Left forelimb (tissue), 1 donor: ENCODE measurements at places on chromosomes 3 and 15.

GRCh38 chr3:20666091-20666490, 480.1 kb upstream of the SGO1 start:
- DNase-seq, result no peak

DNA sequence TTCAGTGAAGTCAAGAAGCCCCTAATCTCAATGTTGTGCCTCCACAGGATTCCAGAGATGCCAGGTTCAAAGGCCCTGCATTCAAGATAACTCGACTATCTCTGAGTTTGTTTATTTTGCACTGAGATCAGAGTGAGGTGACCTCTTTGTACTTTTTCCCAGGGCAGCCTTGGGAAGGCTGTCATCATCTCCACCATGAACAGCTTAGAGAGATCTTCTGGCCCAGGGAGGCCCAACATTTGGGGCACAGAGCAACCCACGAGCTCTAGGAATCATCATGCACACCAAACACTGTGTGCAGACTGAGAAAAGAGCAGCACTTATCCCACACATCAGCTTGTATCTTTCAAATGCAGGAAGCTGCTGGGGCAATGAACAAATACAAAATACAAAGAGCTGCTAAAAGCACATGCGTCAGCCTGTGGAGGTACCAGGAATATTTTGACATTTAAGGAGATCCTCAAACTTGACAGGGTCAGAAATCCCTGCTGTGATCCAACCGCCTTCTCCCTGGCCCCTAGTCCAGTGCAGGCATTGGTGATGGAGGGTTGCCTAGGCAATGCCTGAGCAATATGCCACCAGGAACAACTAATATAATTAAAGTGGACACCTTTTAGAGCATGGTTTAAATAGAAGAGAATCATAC, 33.6 kb downstream of the TRIM42 start:
- DNase-seq, result no peak

GRCh38 chr3:64414043-64414442, 188.8 kb upstream of the PRICKLE2 start:
- DNase-seq, result no peak

DNA sequence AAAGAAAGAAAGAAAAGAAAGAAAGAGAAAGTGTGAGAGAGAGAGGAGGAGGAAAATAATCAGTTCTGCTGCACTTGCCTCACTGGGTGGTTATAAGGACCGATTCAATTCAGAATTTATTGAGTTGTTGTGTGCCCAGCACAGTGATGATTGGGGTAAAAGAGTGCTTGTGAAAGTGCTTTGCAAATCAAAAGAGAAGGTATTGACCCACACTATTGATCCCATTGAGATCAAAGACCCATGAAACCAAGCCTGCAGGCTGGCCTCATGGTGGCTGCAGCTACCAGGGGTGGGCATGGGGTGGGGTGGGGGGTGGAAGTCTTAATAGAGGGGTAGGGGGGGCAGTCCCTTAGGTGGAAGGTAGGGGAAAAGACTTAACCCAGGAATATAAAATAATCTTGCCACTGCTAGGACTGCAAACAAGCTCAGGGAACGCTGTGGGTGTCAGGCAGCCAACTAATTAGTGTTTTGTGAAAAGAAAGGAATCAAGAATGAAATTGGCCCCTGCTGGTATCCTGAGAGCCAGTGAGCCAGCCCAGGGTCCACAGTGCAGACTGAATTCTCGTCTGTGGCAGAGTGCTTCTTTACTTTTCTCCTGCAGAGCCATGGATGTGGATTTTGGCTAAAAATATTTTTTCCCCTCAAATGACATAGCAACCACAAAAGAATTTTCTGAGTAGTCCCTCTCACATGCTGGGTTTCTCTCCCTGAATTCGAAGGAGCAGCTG, 34.2 kb downstream of the CLEC3B start:
- no peak for DNase-seq

DNA sequence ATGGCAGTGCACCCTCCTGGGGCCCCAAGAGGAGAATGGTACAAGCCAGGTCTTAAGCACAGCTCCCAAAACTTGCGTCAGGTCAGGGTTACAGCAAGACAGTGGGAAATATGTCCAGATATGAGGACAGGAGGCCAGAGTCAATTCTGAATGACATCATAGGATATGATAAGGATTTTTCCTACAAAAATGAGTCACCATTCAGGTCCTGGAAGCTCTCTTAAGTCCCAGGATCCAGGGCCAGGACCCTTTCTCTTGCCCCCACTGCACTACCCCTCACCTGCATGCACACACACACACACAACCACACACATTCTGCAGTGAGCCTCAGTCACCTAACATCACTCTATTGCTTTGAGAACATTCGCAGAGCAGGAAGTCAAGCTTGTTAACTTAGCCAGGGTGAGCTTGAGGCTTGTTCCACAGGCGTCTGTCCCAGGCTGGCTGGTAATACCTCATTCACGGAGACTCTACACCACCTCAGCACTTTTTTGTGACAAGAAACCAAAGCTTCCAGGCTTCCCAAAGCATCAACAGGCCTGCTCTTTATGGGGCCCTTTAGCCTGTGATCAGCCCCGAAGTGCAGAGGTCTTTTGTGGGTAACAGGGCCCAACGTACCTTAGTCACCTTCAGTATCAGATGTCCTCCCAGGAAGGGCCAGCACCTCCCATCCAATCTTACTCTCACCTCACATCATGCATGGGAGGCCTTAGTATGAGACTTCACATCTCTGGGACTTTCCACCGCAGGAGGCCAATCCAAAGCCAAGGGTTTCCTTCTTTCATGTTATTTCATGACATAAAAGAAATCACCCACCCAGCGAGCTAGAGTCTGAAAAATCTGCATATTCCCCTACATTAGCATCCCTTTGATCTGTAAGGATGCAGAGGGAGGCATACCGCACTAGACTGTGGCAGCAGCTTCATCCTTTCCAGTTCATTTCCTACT, 74.0 kb upstream of the LIPC start:
- no peak for DNase-seq

DNA sequence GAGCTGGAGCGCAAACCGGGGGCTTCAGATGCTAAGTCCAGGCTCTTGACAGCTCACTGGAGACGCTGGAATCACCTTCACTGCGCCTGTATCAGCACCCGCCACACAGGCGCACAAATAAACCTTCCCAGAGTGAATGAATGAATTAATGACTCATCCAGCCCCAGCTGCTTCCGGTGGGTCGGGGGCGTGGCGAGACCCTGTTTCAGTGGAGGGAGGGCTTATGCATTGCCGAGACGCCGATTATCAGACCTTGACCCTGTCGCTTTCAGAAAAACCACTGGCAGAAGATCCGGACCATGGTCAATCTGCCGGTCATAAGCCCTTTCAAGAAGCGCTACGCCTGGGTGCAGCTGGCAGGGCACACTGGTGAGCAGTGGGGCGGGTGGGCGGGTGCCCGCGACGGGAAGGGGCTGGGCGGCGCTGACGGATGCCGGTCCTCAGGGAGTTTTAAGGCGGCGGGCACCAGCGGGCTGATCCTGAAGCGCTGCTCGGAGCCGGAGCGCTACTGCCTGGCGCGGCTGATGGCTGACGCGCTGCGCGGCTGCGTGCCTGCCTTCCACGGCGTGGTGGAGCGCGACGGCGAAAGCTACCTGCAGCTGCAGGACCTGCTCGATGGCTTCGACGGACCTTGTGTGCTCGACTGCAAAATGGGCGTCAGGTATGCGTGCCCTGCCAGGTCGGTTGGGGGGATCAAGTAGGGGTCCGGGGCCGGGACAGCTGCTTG, 7.7 kb downstream of the ITPKA start:
- DNase-seq, result no peak

GRCh38 chr3:54079730-54080325, 42.5 kb upstream of the CACNA2D3 start:
- no peak for DNase-seq

GRCh38 chr15:63465104-63465503, 39.3 kb upstream of the USP3 start:
- DNase-seq, result no peak

DNA sequence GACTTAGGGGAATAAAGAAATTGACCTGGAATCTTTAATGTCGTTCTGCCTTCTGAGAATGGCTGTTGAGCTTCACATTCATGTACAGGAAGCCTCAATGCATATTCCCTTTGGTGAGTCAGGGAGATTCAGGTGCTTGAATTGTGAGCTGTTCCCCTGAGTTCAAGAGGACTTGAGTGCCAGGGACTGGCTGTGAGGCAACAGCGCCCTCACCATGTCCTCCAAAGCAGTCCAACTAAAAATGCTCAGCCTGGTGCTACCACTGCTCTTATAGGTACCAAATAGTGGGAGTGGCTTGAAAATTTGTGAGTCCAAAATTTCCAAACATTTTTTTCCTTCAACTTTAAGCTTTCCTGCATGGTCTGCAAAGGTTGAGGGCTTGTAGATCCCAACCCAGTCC, 54.1 kb downstream of the LEO1 start:
- no peak for DNase-seq

- no peak for DNase-seq
Measured at GRCh38 chr3:15266510-15267376, 60.7 kb downstream of the CAPN7 start.

DNA sequence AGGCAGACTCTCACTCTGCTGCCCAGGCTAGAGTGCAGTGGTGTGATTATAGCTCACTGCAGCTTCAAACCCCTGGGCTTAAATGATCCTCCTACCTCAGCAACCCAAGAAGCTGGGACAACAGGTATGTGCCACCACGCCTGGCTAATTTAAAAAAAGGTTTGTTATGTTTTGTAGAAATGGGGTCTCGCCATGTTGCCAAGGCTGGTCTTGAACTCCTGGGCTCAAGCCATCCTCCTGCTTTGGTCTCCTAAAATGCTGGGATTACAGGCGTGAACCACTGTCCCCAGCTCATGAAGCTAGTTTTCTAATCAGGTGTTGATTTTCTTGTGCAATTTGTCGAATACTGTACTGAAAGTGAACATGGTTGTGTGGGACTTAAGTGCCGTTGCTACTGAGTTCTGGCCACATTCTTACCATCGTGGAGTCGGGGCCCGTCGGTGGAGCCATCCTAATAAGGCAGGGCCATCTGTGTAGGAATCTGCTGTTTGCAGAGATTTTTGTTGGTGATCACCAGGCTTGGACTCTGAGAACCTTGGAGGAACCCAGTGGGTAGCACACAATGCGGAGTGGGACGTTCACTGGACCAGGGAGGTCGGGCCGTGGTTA, 193.2 kb downstream of the GOLGA6L6 start:
- no peak for DNase-seq

DNA sequence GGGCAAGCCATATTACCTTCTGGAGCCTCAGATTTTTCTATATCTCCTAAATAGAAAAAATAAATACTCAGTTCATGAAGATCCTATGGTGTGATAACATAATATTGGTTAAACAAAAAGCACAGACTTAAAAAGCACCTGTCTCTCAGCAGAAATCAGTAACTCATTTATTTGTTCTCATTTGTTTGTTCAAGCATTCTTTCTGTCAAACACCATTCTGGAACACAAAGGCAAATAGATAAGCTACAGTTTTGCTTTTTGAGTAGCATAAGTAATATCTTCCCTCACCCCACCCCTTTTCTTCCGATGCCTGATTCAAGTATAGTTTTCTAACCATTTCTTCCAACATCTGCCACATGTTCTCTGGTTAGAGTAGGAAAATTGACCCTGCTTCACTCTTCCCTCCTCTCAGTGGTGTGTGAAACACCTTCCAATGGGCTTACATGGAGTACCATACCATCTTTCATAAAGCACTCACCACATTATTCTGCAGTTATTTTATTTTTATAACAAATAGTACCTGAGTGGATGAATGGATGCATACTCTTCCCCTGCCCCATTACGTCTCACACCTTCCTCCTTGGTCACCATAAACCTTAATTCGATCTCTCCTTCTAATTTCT, 8.4 kb upstream of the IL1RAP start:
- no peak for DNase-seq

DNA sequence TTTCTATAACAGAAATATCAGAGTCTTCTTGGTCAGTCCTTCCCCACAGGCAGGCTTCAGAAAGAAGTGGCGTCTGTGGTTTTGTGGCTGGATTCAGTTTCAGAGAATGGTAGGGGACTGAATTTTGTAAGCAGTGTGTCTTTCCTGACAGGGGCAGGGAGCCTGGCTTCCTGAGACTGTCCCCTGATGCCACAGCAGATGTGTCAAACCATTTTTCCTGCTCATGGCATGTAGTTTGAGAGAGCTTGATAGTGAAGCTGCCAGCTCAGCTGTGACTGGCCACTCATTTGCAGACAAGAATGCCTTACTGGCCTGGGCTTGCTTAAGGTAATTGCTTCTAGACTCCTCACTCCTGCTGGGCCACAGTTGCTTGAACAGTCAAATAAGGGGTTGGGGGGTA, 26.4 kb downstream of the LARS2 start:
- DNase-seq, result no peak

GRCh38 chr3:190303884-190304283, 18.4 kb downstream of the CLDN1 start:
- no peak for DNase-seq

GRCh38 chr3:61053781-61054496, 197.3 kb downstream of the FHIT start:
- no peak for DNase-seq

DNA sequence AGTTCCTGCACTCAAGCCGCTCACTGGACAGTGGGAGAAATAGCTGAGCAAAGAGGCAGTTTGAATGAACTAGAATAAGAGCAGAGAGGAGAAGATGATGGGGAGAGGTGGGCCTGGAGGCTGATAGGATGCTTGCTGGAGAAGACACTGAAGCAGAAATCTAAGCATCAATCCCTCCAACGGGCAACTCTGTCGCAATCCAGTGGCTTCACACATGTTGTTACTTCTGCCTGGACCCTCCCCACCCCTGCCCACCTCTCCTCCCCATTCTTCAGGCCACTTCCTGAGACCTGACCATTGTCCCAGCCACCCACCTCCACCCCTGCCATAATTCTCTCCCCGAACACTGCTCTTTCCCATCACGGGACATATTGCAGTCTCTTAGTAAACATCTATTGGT, 76.0 kb downstream of the SRGAP3 start:
- no peak for DNase-seq

DNA sequence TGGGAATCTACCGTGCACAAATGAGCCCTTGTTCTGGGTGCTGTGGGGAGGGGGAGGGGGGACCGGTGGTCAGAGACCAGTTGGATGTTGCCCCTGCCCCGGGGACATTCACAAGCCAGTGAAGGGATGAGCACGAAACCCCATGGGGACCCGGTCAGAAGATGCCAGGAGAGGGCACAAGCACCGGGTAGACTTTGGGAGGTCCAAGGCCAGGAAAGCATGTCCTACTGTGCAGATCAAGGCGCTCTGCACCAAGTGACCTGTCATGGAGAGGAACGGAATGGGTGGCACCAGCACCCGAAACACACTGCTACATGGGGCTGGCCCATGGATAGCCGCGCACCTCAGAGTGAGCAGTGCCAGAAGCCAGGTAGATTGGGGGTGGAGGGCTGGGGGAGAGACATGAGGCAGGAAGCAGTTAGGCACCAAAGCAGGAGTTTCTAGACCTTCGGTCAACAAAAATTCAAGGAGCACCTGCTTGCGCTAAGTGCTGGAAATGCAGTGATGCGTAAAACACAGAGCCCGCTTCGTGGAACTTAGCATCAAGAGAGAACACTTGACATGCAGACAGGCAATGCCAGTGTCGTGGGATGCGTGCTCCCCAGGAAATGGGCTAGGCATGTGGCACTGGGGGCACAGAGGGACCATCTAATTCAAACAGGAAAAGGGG, 99.1 kb downstream of the CPN2 start:
- no peak for DNase-seq

- no peak for DNase-seq
Measured at GRCh38 chr3:159166899-159167586, 365.2 kb downstream of the MFSD1 start.

- DNase-seq, result peak; percentile 53
Measured at GRCh38 chr15:101314336-101315125, 19.5 kb upstream of the SNRPA1 start.

- no peak for DNase-seq
Measured at GRCh38 chr3:108485146-108485545, 25.2 kb downstream of the MYH15 start.

- DNase-seq, result no peak
Measured at GRCh38 chr3:31053299-31053698, 158.8 kb upstream of the GADL1 start.

GRCh38 chr15:56794165-56794552, 60.9 kb upstream of the ZNF280D start:
- no peak for DNase-seq
